ENCODE measurements at places on chromosomes 4 and X. TPM values are rescaled to one million over a fixed set of nuclear protein-coding genes. Genes with fewer than 3 reads are reported as not detected.

TRPC5OS gene
- not detected for total RNA-seq

KIT gene
- 0.49 TPM for total RNA-seq

AR gene
- total RNA-seq: 6.3 TPM

GUCY1B1 gene
- 7.0 TPM for total RNA-seq

GAGE1 gene
- not detected for total RNA-seq

CASK gene
- 24.9 TPM for total RNA-seq

FAM241A gene
- 0.90 TPM for total RNA-seq

All from fibroblast of the aortic adventitia (primary cell).